ENCODE measurements at places on chromosomes 6 and 20.

DNA sequence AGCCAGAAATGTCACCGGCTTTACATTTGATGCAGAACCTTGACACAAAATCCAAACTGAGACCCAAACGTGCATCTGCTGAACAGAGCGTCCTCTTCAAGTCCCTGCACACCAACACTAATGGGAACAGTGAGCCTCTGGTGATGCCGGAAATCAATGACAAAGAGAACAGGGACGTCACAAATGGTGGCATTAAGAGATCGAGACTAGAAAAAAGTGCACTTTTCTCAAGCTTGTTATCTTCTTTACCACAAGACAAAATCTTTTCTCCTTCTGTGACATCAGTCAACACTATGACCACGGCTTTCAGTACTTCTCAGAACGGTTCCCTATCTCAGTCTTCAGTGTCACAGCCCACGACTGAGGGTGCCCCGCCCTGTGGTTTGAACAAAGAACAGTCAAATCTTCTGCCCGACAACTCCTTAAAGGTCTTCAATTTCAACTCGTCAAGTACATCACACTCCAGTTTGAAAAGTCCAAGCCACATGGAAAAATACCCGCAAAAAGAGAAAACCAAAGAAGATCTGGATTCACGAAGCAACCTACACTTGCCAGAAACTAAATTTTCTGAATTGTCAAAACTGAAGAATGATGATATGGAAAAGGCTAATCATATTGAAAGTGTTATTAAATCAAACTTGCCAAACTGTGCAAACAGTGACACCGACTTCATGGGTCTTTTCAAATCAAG lies 108.4 kb downstream of the RTN4IP1 start:
- DNase-seq: no peak

DNA sequence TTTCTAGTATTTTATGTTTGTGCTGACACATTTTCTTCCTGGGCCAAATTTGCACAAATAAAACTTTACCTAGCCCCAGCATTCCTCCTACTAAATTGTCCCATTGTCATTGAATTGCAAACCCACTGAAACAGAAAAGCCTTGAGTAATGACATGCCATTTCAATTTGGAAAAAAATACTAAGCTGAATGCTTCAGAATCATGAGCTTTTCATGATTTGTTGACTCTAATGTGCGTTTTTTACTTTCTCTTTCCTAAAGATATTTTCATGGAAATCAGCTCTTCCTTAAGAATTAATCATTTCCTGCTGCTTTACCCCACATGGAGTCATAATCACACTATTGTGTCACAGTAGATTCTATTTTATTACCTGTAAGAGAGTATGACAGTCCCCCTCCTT lies 47.4 kb downstream of the TRDN start:
- no peak for DNase-seq

GRCh38 chr6:11007715-11008608 lies 36.1 kb downstream of the ELOVL2 start:
- DNase-seq: no peak

DNA sequence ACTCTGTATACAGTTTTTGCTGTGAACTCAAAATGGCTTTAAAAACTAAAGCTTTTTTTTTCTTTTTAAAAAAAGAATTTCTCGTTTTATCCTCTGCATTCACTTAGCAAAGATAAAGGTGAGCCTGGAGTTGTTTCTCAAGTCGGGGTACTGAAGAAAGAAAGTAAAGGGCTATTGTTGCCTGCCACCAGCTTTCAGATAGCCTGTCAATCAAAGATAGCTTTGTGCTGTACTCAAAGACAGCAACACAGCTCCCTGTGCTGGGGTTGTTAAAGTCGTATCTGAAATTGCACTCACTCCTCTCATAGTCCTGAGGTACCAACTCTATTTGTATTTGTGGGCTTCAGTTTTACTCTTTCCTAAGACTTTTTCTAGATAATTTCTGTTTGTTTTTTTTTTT lies 710.1 kb upstream of the ID4 start:
- no peak for DNase-seq

GRCh38 chr6:107956586-107957307 lies 1.3 kb downstream of the SEC63 start:
- DNase-seq: no peak

DNA sequence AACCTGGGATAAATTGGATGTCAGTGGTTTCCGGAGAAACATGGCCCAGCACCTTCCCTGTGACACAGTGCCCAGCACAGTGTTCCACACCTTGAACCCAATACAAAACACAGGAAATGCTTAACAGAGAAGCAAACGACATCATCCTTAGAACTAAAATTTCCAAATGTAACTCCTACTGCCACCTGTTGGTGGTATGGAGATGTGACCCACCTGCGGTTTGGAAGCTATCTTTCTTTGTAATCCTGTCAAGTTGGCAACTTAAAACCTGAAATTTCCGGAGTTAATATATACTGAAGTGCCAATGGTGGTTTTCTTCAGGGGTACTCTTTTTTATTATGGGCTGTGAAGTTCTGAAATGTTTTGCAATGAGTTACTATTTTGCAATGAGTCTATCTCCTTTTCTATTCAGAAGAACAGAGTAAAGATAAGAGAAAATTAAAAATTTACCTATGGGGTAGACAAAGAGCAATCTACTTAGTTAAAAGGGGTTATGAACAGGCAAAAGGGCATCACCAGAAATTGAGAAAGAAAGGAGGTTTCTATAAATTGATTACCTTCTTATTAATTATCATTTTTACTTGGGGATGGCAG lies 658.8 kb downstream of the PTPRT start:
- no peak for DNase-seq

DNA sequence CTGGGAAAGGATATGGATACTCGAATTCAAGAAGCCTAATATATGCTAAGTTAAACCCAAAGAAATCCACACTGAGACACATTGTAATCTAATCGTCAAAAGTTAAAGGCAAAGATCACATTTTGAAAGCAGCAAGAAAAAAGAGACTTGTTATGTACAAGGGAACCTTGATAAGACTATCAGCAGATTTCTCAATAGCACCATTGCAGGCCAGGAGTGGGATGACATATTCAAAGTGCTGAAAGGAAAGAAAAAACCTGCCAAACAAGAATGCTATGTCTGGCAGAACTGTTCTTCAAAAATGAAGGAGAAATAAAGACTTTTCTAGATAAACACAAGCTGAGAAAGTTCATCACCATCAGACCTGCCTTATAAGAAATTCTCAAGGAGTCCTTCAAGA lies 75.2 kb downstream of the COL21A1 start:
- no peak for DNase-seq

DNA sequence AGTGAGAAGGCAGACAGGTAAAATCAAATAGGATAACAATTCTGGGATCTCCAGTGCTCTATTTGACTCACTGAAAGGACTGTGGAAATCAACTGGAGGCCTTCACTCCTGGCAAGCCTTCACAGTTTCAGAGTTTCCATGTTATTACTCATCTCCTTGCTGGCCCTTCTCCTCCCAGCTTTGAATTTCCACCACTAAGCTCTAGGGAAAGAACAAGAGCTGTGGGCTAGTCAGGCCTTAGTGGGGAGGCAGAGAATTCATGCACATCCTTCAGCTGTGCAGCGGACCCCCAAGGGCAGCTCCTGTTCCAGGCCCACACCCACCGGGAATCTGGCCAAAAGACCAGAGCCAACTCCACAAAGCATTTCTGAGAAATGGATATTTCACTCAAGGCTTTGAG lies 26.0 kb downstream of the MYLIP start:
- DNase-seq: no peak

DNA sequence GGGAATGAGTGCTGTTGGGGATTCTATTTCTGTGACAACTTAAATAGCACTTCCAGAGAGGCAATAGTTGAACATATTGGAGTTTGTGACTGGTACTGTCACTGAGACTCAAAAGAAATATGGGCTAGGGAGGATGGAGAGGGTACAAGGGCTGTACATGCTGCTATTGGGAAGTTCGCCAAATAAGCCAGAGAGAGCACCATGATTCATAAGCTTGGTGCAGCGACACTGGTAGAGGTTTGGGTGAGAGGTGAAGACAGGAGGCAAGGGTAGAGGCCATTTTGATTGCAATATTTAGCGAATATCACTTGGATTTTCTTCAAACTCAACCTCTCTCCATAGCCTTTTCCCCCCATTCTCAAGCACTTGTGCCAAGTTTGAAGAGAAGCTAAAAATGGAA lies 214.3 kb downstream of the OGFRL1 start:
- no peak for DNase-seq

DNA sequence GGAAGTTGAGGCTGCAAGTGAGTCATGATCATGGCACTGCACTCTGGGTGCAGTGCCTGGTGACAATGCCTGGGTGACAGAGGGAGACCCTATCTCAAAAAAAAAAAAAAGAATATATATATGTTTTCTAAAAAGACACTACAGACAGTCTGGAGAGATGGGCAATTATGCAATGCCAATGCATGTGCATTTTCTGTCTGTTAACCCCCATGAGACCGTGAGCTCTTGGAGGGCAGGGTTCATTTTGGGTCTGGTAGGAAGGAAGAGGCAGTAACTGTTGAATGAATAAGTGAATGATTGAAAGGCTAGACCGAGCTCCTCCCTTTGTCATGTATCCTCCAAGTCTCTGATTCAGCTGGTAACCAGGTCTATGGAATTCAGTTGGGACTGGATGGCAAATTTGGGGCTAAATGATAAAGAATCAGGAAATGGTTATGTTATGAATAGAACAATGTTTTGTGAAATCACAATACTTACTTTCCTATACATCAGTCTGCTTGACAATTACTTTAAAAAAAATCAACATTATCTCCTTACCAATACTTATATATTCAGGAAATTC lies 5.6 kb upstream of the BLCAP start:
- DNase-seq: no peak

DNA sequence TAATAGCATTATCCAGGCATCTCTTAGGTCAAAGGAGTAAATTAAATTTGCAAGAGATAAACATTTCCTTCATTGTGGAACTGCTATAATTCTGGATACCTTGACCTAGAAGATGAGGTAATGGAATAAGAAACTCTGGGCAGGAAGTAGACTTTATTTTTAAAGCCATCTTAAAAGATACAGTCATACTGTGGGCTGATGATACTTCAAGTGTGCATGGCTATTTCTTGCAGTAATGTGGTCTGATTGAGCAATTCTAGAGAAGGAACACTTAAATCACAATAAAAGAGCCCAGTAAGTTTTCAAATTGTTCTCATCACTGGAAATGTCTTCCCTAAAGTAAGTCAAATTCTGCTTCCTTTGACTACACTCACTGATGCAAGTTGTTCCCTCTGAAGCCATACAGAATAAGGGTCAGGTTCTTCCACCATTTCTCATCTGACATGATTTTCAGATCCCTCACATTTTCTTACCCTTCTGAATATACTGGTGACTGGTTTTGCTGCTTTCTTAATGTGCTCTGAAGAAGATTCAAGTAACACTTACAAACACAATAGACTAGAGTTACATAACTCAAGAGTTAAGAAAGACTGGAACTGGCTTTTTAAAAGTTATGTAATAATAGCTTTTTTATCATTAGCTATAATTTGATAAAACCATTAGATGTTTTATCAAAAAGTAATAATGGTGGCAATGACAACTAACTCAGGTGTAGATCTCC lies 62.6 kb upstream of the TMEM244 start:
- DNase-seq: no peak

- no peak for DNase-seq
Observed at GRCh38 chr6:165652766-165653165, 10.3 kb downstream of the PDE10A start.

- DNase-seq: no peak
Observed at GRCh38 chr6:81451787-81452186, 300.7 kb downstream of the TENT5A start.

DNA sequence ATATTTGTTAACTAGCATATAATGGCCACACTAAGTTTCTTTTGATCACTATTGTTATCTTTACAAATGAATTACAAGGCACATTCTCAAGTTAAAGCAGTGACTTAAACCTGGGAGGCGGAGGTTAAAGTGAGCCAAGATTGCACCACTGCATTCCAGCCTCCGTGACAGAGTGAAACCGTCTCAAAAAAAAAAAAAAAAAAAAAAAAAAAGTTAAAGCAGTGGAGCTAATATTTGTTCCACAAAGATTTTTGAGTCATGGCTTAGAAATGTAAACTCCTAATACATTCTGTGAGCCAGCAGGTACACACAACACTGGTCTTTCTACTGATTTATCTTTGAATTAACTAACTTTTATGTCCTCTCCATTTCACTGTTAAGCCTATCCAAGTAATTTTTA lies 221.7 kb upstream of the HTR1E start:
- no peak for DNase-seq

DNA sequence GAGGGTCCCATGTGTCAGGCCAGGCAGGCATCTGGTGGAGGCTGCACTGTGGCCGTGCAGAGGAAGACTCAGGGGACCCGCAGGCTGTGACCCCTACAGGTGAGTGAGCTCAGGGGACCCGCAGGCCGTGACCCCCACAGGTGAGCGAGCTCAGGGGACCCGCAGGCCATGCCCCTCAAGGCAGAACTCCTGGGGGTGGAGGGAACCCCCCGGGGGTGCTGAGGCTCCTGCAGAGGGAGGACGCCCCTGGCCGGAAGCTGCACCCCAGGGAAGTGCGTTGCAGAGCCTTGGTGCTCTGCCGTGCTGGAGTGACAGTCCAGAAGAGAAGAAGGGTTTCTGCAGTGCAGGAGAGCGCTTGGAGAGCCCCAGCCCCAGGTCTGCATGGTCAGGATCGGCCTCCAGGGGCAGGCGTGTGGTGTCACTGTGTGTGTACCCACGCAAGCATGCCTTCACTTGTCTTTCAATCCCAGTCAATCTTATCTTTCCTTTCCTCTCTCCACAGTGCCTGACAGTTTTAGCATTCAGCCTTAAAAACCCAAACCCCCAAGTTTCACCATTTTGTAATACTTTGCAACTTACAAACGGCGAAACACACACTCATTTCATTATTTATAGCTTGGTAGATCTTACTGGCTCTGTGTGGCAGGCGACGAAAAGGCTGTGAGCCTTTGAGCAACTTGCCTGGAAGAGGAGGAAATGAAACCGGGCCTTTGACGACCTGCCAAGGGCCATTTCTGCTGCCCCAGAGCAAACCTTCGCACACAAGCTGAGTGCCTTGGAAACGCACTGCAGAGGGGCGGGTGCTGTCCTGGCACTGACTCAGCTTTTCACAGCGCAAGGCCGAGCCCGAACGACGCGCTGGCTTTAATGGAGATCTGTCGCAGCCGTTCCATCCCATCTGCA lies 101.4 kb upstream of the AGPAT4 start:
- no peak for DNase-seq

- DNase-seq: no peak
Observed at GRCh38 chr6:159062564-159062945, 17.8 kb upstream of the TAGAP start.

Data from stimulated activated CD4-positive, alpha-beta T cell treated with anti-CD3 and anti-CD28 coated beads, Interleukin-1b, Interleukin-23, amount 100 ng/mL, for 24 hours (primary cell).